NAMALWA (cell line): ENCODE measurements at places on chromosomes 7 and 10.

DNA sequence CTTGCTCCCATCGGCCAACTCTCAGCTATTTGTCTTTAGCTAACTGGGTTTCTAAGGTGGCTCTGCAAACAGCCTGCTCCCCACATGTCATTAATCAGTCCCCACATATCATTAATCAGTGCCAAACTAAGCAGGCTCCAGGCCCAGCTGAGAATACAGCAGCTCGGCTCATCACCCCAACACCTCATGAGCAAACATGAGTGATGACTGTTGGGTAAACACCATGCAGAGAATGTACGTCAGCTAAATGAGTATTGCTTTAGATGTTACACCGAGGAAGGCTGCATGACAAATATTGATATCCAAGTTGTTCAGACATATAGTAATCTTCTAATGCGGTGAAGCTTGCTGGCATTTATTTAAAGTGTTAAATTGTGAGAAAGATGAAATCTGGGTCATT is 187.5 kb upstream of the AOAH start:
- no peak for DNase-seq

GRCh38 chr10:58645416-58646146 is 132.9 kb downstream of the BICC1 start:
- no peak for DNase-seq

- DNase-seq, result no peak
These were observed 71.7 kb downstream of the NRBF2 start for GRCh38 chr10:63204667-63205391.

DNA sequence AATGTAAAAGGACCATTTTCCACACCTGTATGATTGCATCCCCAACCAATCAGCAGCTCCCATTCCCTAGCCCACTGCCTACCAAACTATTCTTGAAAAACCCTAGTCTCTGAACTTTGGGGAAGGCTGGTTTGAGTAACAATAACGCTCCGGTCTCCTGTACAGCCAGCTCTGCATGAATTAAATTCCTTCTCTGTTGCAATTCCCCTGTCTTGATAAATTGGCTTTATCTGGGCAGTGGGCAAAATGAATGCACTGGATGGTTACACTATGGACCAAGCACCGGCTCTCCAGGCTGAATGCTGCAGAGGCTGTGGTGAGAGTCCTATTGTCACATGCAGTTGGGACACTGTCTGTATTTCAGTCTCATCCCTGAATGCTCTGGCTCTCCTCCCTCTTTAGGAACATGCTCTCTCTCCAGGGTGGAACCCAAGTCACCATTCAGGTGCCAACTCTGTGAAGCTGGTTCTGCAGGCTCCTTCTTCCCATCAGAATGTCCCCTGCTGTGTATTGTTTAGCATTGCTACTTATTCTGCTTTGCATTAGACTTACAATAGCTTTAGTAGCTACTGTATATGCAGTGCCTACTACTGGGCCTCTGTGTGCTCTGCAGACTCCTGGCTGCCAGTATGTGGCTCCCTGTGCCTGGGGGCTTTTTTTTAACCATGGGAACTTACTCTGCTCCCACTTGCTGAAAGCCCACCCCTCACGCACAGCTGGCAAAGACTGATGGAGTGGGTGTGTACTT is 6.9 kb downstream of the CCL24 start:
- no peak for DNase-seq

DNA sequence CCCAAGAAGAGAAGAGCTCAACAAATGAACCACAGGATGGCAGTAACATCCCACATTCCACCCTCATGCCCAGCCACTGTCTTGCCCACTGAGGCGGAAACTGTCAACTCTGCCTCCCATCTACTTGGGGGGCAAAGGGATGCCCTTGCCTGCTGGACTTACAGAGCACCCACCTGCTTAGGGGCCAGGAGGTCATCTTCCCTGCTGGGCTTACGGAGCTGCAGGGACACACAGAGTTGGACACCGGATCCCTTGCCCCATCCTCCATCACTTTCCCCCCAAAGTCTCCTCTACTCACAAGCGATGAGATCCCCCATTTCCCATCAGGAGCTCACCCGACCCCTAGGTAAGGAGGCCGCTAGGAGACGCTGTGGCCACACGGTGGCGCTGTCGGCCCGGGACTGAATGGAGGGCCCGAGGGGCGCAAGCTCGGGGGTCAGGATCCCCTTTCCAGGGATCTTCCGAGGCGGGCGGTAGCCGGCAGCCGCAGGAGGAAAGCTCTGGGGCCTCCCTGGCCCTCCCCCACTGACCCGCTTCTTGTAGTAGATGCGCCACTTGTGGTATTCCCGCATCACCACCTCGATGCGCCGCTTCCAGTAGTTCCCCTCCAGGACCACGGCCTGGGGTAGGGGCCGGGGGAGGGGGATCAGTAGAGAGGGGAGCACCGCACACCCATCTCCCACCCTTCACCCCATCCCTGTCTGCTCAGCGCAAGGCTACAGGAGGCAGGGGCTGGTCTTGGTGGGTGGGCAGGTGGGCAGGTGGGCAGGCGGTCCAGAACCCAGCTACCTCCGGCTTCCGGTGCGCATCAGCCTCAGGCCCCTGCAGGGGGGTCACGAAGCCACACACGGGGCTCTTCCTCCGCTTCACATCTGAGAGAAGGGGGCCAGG is 17.3 kb downstream of the MLXIPL start:
- peak; percentile 84 for DNase-seq

DNA sequence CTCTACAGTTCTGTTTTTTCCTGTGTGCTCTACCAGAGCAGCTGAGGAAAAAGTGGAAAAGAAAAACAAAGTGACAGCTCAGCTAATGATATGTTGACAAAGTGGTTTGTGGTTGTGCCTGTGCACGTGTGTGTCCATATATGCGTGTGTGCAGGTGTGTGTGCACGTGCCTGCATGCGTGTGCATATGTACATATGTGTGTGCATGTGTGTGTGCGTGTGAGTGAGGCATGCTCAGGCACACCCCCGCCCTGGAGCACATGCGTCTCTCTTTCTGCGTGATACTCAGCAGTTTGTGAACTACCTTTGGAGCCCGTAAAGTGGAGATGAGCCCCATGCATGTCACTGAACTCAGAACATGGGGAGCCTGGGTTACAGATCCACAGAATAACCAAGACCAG is 84.5 kb upstream of the GPR26 start:
- DNase-seq, result no peak

DNA sequence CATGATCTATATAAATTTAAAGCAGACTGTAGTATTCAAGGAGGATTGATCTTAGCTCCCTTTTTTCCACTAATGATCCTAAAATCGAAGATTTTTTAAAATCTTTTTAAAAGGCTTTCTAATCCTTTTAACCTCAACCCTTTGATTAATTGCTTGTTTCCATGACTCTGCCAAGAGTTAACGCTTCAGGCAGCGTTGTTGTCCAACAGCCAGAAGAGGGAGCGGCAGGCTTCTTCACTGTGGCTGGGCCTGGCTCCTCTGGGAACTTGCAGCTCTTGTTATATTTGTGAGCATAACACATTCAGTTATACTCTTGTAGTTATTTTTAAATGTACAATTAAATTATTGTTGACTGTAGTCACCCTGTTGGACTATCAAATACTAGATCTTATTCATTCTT is 26.3 kb downstream of the CRCP start:
- no peak for DNase-seq

DNA sequence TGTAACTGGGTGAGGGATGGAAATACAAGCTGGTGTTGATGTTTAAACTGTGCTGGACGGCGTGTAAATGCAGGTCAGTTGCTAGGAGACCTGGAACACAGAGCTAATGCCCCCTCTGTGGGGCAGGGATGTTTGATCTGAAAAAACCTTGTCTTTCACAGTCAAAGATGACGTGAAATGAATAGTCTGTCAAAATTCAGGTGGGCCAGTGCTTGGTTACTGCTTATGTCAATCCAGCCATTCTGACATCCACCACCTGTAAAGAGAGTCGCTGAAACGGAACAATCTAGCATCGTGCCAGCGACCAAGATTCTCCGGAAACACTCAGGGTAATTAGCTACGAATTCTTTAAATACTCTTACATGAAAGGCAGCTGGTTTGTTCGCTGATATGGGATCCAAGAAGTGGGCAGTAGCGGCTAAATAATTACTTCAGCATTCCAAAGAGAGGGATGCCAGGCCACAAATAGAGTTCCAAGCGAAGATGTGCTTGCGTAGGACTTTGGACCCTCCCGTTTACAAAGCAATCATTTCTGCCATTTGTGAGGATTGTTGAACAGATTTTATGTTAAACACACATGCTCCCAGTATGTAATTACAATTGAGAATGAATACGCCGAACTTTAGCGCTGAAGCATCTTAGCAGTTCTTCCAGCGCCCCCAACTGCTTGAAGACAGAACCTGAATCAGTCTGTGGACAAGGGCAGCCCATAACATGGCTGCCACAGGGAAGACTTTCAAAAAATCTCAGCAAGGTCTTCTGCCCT is 7.3 kb upstream of the ASB4 start:
- peak; percentile 35 for DNase-seq

DNA sequence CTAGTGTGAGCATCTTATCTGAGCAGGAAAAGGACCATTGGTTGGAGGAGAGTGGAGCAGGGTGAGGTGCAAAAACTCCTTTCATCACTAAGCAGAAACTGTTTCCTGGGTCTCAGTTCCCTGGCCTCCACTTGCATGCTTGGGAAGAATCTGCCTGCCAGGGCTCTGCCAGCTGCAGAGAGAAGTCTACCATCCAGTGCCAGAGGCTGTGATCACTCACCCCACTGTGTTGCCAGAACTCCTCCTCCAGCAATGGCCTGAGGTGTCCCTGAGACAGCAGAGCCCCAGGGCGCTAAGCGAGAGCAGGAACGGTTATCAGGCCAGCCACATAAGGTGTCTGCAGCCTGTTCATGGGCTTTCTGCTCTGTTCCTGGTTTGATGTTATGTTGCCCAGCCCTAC is 991.4 kb downstream of the CCSER2 start:
- no peak for DNase-seq

DNA sequence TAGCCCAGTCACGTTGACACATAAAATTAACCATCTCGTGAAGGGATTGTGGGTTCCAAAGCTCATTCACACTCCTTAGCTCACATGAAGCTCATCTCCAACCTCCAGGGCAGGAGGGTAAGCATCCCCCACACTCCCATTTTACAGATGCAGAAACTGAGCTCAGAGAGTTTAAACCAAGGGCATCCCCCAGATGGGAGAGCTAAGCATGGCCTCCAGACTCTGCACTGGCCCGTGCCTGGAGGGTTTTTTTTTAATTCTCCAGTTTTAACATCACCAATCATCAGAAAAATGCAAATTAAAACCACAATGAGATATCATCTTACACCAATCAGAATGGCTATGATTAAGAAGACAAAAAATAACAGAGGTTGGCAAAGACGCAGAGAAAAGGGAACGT is 53.3 kb upstream of the TCF7L2 start:
- no peak for DNase-seq
